ENCODE measurements at places on chromosomes 7 and 10. TPM values are rescaled to one million over a fixed set of nuclear protein-coding genes. Genes with fewer than 3 reads are reported as not detected.
A peak's percentile ranks its signal among the peaks of the same experiment; 100 is the strongest.

GRCh38 chr7:95684505-95684904 is 87.8 kb upstream of the DYNC1I1 start:
- no peak for DNase-seq

DNA sequence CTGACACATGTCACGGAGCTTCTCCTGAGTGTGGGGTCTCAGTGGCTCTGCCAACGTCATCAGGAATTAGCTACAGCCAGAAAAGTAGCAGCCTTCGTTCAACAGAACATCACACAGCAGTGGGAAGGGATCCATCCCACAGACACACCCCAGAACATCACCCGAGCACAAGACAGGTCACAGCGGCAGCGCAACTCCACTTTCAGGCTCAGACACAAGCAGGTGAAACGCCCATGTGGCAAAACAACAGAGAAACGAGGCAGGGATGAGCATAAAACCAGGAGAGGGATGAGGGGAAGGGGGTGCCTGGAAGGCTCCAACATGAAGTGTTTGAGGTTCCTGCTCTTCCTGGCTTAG is 44.8 kb downstream of the CAMK2B start:
- DNase-seq: no peak

GRCh38 chr7:34133983-34134782 is 228.8 kb downstream of the BMPER start:
- DNase-seq: peak; percentile 85

DNA sequence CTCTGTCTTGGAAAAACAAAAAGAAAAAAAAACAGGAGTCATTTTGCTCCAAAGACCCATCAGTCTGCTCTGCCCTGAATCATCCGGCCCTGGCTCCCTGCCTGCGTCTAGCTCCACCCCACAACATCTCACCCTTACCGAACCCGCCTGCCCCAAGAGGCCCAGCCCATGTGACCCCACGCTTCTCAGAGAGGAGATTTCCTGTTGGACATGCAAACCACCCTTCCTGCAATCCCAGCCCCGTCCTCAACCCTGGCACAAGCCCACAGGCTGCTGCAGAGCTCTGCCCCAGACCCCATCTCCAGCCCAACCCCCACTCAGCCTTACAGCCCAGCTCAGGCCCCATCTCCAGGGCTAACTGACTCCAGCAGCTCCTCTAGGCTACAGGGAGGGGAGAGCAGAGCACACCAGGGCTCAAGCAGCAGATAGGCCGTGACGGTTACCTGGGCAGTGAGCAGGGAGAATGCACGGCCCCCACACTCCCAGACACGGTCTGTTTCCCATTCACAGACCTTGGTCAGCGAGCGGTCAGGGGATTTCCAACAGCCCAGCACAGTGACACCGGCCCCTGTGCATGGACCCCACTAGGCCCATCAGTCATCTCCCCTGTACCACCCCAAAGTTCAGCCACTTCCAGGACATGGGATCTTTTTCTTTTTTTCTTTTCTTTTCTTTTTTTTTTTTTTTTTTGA is 69.9 kb upstream of the GTF2I start:
- DNase-seq: peak; percentile 98

GRCh38 chr7:129084801-129085551 is 30.1 kb upstream of the TNPO3 start:
- no peak for DNase-seq

DNA sequence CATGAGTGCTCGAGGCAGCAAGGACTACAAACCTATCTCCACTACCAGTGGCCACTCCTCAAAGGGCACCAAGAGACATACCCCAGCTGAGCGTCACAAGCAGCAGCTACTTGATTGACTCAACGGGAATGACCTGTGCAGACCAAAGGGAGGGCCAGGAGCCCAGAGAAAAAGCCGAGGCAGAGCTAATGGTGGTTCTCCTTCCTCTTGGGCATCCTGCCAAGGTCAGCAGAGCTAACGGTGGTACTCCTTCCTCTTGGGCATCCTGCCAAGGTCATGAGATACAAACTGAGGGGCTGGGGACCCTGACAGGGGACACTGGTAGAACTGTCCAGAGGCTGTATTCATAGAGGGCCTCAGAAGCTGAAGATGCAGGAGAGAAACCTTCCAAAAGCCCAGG is 60.4 kb downstream of the FAM53B start:
- no peak for DNase-seq

- no peak for DNase-seq
Observed at GRCh38 chr10:118467200-118467599, 125.1 kb upstream of the FAM204A start.

DNA sequence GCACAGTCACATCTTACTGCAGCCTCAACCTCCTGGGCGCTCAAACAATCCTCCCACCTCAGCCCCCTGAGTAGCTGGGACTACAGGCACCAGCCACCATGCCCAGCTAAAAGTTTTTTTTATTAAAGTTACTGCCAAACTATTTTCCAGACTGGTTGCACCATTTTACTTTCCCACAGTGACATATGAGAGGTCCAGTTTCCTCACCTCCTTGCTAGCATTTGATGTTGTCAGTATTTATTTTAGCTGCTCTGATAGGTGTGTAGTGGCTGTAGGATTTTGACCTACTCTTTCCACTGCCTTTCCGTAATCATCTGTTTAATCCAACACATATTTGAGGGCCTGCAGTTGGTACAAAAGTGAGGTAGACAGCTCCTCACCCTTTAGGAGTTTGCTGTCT is 5.4 kb upstream of the UBE3C start:
- DNase-seq: no peak

- DNase-seq: no peak
Observed at GRCh38 chr10:50882540-50882983, 2.9 kb downstream of the A1CF start.

DNA sequence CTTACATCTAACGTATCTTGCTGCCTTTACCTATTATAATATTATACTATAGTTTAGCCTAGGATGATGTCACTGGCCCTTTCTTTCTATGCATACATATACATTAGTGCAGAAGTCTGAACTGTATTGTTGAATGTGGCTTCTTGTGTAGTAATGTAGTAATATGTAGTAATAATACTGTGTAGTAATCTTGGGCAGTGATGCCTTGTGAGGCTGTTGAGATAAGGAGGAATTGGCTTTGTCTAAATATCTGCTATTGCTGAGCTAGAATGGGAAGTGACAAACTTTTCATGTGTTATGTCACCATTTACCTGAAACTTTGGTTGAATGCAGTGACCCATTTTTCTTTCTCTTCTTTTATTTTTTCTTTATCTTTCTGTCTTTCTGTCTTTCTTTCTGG is 11.0 kb downstream of the GLCCI1 start:
- no peak for DNase-seq

DNA sequence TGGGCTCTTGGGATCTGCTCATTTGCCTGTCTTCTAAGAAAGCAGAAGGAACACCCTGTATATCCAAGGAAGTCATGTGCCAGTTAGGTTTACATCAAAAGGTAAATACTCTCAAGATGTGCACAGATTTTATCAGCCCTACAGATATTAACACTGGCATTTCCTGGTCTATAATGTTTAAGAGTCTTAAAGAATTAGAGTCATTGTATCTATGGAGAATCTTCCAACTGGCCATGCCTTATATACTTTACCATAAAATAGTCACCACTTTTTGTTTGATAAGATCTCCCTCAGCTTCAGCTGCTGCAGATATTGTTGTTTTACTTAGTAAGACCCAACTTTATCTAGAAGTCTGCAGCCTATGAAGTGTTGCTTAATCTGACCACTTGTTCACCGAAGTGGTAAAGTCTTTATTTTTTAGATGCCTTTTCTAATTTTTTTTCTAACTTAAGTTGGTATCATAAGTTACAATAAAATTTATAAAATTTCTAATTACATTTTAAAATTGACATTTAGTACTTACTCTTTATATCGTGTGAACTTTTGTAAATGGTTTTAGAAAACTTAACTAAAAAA is 58.5 kb downstream of the CPED1 start:
- no peak for DNase-seq

GRCh38 chr7:27073076-27073475 is 22.7 kb downstream of the HOXA1 start:
- no peak for DNase-seq

GRCh38 chr10:120514035-120514620 is 57.1 kb downstream of the PLPP4 start:
- peak; percentile 77 for DNase-seq

GRCh38 chr7:156432018-156432417 is 208.6 kb upstream of the RNF32 start:
- no peak for DNase-seq

DNA sequence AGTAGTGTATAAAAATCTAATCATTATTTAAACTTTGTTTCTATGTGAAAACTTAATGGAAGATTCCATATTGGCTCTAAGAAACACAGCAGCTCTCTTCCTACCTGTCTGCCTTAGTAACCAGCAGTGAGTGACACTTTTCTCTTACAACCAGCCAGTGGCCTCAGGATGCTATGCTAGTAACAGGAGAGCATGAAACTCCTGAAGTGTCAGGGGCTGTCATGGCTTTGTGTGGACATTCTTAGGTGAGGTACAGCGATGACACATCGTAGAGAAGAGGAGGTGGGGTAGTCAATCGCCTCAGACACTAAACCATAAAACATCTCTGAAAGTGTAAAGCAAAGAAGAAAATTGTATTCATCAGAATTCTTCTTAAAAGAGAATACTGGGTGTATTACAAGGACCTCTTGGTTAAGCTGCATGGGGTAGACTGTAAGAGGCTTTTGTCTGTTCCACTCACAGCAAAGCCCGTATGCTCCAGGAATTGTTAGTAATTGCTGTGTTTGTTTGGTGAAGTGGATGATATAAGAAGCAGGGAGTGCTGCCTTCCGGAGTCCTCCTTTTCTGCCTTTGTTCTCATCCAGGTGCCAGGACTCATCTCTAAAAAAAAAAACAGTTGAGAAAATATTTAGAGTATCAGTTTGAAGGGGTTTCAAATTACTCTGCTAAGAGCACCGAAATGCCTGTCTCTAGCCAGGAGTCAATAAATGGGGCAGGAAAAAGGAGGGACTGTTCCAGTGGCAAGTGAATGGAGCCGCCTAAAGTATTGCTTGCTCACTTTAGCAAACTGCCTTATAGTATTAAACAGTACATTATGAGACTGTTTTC is 518.8 kb downstream of the CNTNAP2 start:
- DNase-seq: no peak

- DNase-seq: peak; percentile 61
Observed at GRCh38 chr7:117259615-117260014, 63.2 kb downstream of the WNT2 start.

- DNase-seq: no peak
Observed at GRCh38 chr7:3277604-3278572, 23.2 kb upstream of the SDK1 start.

Gene RAMP3
- total RNA-seq: 3.1 TPM

Gene GJC3
- total RNA-seq: not detected

Gene PRSS37
- 0.72 TPM for total RNA-seq

Gene TMEM178B
- total RNA-seq: 2.2 TPM

Gene SEPTIN14
- 0.72 TPM for total RNA-seq

Gene PAPOLB
- 1.9 TPM for total RNA-seq

Gene PTN
- total RNA-seq: 25.8 TPM

Gene SLC26A5
- not detected for total RNA-seq

Gene PTER
- total RNA-seq: 14.4 TPM
